Caudate nucleus (tissue), 63 donors: ENCODE measurements at places on chromosomes 5 and 9.

GRCh38 chr5:116402235-116402634, 172.4 kb downstream of the SEMA6A start:
- DNase-seq, result no peak

DNA sequence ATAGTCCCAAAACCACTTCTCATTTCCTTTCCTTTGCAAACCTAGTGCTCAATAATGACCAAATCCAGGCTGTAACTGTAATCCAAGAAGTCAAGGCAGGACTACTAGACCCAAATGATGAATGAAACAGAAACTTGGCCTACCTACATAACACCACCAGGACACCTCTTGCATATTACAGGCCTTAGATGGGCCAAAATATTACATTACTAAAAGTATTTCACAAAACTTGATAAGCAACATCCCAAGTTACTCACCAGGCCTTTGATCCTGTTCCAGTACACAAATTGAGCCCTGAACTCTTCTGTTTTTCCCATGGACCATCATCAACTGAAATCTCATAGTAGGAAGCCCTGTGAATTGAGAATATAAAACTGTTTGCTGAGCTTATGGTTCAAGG, 34.8 kb downstream of the NADK2 start:
- no peak for DNase-seq

- DNase-seq, result no peak
Measured at GRCh38 chr5:110045158-110045557, 355.4 kb downstream of the MAN2A1 start.

DNA sequence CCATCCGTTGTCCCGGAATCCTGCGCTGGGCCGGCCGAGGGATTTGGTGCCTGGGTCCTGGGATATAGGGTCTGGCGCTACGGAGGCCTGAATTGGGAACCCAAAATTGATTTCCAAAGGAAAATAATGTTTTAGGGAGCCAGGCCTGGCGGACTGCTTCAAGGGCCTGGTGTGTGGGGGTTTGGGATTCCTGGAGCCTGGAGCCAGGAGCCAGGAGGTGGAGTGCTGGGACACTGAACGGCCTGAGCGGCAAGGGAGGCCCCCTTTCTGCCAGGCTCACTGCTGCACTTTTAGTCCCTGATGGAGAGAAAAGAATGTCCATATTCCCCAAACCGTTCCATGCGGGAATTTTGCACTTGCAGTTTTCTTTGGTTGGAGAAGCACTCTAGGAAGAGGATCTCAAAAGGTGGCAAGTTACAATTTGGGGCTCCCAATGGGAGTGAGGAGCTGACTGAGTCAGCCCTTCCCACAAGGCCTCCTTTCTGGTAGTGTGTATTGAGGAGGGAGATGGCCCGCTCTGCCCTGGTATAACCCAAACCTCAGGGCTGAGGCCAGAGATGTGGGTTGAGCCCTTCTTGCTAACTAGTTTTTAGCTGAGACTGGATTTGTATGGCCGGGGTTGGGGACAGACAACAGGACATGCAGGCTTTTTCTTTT, 2.2 kb downstream of the LMX1B start:
- DNase-seq, result no peak

DNA sequence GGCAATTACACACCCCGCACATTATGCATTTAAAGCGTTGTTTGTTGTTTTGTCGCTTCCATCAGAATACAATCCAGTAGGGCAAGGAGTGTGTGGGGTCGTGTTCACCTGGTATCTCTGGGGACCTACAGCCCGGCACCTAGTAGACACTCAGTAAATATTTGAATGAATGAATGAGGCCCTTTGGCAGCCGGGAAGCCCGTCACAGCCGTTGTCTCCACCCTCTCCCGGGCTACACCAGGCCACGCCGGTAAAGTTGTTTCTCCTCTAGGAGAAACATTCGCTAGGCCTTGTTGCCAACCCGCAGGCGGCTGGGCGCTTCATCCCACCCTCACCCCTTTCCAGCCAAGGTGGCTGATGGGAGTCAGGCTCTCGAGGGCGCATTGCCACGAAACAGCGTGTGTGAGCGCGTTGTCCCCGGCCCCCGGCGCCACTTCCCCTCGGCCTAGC, 876 bp upstream of the JAK2 start:
- DNase-seq, result peak; percentile 56

DNA sequence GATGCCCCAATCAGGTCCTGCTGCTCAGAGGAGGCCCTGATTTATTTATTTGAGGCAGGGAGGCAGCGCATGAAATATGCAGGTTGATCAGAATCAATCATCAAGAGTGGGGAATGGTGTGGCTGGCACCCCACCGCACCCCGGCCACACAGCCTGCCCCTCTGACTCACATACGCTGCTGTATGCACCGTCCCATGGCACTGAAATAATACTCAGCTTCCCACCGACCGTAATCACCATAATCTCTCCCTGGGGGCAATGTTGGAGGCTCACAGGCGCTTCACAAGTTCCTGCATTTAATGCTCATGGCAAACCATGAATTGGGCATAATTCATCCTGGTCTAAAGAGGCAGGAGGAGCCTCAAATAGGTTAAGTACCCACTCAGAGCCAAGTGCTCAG, 141.2 kb upstream of the TBC1D2 start:
- no peak for DNase-seq

- peak; percentile 35 for DNase-seq
Measured at GRCh38 chr5:146048994-146049703, 56.2 kb downstream of the PLAC8L1 start.

DNA sequence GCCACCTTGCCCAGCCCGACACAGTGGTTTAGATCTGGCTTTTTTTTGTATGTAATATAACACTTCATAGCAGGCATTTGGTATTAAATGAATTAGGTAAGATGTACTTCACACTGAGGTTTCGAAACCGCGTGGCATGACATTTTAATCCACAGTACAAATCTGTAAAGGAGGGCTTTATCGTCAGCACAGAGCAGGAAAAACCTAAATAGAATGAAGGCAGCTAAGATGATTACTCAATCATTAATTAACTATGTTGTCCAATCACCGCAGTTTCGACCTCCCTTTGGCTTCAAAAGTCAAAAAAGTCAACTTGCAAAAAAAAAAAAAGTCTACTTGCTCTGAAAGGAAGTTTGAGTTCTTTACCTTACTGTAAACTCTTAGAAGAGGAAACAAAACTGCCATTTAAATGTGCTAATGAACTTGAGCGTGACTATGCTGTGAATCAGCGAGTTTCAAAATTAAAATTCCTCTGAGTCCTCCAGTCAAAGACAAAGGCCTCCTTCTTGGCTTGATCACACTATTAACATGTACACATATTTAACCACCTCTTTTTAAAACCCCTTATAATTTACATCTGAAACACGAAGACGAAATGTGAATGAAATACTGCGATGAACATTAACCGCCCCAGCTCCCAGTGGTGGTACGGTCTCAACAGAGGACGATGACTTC, 698 bp upstream of the SEC24A start:
- no peak for DNase-seq

GRCh38 chr5:17989567-17990563, 355.6 kb downstream of the TAF11L14 start:
- no peak for DNase-seq

- DNase-seq, result no peak
Measured at GRCh38 chr9:23123048-23123632, 676.5 kb downstream of the DMRTA1 start.

- no peak for DNase-seq
Measured at GRCh38 chr5:88092358-88092757, 176.3 kb downstream of the TMEM161B start.

- no peak for DNase-seq
Measured at GRCh38 chr5:74183041-74183440, 457.5 kb downstream of the ENC1 start.

DNA sequence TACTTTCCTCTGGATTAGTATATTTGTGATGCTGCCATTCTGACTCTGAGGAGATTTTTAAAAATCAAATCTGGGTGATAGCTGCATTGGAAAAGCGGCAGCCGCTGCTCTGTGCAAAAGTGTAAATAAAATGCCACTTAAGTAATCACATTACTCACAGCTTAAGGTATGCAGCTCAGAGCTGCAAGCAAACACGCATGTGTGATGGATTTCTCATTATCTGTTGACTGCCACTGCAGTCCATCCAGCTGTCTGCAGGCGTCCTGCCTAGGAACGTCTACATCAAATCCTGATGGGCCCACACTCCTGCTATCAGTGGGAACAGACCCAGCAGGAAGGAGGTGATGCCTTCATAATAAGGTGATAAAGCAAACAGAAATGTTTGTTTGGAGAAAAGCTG, 216.9 kb downstream of the SPOCK1 start:
- no peak for DNase-seq

- no peak for DNase-seq
Measured at GRCh38 chr9:32382565-32383320, 1.7 kb upstream of the ACO1 start.

GRCh38 chr5:155522540-155522939, 509.0 kb downstream of the KIF4B start:
- DNase-seq, result no peak

GRCh38 chr9:121700165-121700831, 48.9 kb downstream of the DAB2IP start:
- peak; percentile 16 for DNase-seq

DNA sequence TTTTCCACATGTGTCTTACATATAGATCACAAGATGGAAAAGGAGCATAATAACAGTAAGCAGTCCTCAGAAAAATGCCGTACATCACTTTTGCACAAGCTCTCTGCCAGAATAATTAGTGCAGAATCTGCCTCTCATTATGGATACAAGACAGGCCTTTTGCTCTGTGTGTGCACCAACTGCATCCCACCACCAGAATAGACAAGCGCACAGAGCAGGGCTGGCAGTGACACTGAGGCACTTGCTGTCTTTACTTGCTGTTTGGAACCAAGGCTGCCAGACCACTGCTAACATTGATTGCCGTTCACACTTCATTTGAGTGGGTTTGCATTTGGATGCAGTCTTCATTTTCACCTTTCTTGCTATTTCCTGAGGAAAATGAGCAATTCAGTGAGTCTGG, 741.3 kb downstream of the TLE1 start:
- DNase-seq, result no peak

GRCh38 chr9:128892221-128892921, 10.4 kb downstream of the LRRC8A start:
- DNase-seq, result peak; percentile 77
